ENCODE measurements at places on chromosomes 16 and 17. TPM values are rescaled to one million over a fixed set of nuclear protein-coding genes. Genes with fewer than 3 reads are reported as not detected.

The GPR139 gene
- polyA plus RNA-seq = not detected

The GEMIN4 gene
- polyA plus RNA-seq = 12.6 TPM

The ENPP7 gene
- not detected for polyA plus RNA-seq

The PPP1R27 gene
- polyA plus RNA-seq = 90.6 TPM

GRCh38 chr16:59356709-59357108 lies 622.6 kb upstream of the GOT2 start:
- DNase-seq = no peak

GRCh38 chr17:30237296-30238002 lies 2.0 kb upstream of the SLC6A4 start:
- no peak for DNase-seq

- DNase-seq = no peak
Measured at GRCh38 chr17:65314212-65314611, 177.0 kb downstream of the RGS9 start.

- DNase-seq = no peak
Measured at GRCh38 chr17:64555281-64555680, 48.5 kb downstream of the CEP95 start.

DNA sequence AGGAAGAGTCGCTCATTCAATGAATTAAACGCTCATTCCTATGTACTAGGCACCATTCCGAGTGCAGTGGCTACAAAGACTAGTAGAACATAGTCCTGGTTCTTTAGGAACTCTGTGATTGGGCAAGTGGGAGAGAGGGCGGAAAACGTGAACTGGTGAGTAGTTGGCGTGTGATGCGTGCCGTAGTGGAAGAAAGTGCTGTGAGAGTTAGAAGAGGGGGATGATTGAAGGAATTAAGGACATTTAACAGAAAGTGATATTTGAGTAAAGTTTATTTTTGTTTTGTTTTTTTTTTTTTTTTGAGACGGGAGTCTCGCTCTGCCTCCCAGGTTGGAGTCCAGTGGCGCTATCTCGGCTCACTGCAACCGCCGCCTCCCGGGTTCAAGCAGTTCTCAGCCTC lies 7.9 kb upstream of the SLFN14 start:
- DNase-seq = no peak

- peak; percentile 97 for DNase-seq
Measured at GRCh38 chr17:68035523-68036303, at the start of gene KPNA2. KPNA2 (plus strand) TSS chr17:68035735; CDS start chr17:68037133, 1,398 bp downstream.

DNA sequence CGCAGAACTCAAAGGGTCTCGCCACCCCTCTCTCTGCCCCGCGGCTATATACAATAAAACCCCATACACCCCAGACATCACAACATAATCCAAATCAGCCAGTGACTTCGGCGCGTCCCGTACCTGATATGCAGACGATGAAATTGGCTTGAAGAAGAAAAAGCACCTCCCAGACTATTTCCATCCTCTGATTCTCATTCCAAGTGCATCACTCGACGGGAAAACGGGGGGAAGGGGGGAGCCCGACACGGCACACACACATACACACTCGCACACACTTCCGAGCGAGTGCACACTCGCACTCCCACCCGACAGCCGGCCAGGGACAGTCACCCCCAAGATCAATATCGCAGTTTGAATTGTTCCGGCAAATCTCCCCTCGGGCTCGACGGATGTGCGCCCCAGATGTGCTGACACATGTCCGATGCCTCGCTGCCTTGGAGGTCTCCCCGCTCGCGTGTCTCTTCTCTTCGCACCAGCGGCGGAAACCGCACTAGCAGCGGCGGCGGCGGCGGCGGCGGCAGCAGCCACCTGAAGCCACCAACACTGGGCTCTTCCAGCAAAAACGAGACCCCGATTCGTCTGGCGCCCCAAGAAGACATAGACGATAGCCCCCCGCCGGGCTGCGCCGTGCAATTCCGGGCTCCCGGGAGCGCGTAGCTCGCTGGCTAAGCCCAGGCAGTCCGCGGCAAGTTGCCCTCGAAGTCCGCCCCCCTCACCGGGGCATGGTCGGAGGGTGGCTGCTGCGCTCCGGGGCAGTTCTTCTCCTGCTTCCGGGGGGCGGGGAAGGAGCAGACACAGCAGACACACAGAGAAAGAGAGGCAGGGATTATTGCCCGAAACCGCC lies 688 bp downstream of the CA10 start:
- DNase-seq = no peak

GRCh38 chr16:59090541-59090940 lies 356.4 kb upstream of the GOT2 start:
- DNase-seq = no peak

DNA sequence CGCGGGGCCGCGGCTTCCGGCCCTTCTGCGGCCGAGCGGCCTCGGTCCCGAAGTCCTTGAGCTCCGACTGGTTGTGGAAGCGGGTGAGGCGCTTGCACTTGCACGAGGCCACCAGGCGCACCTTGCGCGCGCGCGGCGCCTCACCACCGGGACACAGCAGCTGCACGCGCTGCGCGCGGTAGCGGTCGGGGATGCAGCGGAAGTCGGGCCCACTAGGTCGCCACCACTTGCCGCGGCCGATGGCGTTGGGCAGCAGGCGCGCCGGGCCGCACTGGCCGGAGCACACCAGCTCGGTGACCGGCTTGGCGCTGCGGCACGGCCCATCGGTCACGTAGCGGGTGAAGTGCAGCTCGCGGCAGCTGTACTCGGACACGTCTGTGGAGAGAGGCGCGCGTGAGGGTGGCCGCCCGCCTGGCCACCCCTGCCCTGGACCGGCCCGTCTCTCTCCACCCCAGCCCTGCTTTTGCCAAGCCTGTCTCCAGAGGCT lies 3.2 kb downstream of the SOST start:
- DNase-seq = no peak

GRCh38 chr16:46688101-46688653 lies 801 bp downstream of the VPS35 start:
- no peak for DNase-seq

DNA sequence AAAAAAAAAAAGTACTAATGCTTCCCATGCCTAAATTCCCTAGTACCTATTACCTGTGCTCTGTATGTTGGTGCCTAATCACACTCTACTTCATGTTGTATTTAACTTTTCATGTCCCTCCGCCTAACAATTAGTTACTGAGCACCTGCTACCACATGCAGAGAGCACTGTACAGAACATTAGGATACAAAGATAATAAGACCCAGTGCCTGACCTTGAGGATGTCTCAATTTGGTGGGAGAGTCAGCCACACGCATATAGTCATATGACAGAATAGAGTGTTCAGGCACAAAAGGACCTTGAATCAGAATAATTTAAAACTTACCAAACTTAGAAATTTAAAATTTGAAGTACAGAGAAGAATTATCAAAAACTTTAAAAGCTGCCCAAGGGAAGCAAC lies 42.1 kb downstream of the USP31 start:
- DNase-seq = no peak

DNA sequence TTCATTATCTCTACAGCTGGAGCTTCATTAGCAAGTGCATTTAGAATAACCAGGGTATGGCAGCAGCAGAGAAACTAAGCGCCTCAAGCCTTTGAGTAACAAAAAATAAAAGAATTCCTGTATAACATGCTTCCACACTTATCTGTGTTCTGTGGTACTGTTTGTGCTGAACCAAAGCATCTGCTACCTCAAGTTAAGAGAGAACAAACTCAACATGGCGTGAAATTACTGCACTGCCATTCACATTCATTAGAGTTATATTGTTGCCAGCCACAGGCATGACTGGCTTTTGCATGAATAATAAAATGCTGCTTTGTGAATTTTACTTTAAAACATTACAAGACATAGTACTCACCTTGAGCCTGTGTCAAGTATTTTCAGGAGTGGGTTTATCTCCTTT lies 76.6 kb downstream of the NLK start:
- DNase-seq = no peak

DNA sequence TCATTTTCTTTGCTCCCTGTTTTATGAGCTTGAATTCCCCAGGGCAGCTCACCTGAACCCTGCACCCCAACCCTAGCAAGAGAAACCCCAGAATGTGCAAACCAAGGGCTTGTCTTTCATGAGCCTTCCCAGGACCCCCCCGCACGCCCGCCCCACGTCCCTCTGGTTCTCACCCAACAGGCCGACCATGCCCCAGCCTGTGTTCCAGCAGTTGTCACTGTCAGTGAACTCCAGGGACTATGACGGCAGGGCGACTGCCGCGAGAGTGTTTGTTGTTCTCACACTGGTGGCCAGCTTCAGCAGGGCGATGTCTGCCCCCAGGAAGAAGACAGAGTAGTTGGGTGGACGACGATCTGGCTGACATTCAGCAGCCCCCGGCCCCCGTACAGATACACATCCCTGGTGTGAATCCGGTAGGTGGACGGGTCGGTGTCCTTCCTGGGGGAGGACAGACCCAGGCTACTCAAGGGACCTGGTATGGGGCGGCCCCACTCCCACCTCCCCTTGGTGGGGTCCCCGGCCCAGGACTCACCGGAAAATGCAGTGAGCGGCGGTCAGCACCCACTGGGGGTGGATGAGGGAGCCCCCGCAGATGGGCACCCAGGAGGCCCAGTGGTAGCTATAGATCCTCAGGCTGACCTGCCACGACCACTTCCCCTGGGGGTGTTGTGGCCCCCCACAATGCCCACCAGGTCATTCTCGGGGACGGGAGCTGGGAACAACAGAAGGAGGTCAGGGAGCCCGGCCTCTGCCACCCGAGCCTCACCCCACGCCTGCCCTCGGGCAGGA lies 20.1 kb downstream of the TPSD1 start:
- no peak for DNase-seq

DNA sequence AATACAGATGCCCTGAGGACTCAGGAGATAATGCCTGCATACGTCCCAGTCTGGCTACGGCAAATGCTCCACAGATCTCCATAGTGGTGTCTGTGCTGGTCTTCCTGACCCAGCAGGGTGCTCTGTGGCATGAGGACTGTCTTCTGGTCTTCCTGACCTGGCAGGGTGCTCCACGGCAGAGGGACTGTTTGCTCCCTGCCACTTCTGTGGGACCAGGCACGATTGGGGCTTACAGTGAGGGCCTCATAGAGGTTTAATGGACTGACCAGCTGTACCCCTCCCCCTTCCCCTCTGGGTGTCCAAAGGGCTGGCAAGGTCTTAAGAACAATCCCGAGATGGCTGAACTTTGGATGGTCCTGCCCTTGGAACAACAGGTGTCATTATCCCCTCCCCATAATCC lies 123.1 kb downstream of the C16orf78 start:
- DNase-seq = no peak
